Progenitor cell of endocrine pancreas (in vitro differentiated cells): ENCODE measurements at places on chromosomes 3 and 15.

GRCh38 chr3:134486577-134487041 lies 752 bp downstream of the CEP63 start:
- no peak for DNase-seq

DNA sequence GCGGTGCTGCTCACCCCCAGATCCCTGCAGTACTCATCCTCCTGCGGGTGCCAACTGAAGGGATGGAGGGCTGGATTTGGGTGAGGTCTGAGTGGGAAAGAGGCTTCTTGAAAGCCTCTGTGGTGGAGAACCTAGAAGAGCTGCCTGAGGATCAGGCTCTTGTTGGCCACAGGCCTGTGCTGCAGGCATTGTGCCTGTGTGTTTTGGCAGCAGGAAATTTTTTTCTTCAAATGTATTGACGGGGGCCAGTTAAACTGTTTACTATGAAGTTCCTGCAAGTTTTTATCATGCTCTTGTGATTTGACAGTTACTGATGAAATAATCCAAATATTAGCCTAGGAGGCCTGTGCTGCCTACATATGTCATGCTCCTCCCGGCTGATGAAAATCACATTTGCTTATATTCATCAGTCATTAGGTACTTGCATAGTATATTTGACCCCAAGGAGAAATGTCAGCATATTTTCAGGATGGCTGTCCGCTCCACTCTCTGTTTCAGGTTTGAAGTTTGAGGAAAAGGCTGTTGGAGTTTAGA lies 103.1 kb downstream of the THSD4 start:
- DNase-seq: no peak

DNA sequence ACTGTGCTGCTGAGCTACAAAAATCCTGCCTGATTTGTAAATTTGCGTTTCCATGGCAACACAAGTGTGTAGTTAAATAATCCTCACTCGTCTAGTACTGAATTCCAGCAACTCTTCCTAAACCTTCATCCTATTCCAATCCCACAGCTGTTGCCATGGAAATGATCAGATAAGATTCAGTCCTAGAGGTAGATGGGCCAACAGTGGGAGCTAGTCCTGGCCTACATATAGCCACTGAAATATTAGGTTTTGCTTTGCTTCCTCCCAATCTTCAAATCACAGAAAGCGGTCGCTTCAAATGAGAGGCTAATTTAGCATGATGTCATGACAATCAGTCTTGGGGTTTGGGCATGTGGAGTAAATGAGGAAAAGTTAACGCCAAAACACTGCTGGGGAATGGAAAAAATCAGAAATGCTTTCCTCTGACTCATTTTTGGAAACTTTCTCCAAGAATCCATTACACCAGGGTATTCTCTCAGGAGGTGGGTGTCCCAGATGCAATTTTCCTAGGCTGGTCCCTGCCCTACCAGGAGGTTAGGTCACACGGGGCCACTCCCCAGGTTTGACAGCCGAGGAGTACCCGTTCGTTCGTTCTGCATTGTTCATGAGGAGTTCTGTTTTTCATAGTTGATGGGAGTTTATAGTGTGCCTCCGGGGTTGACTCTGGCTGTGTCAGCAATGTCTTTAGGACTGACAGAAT lies 159.2 kb upstream of the SLCO3A1 start:
- DNase-seq: no peak

- no peak for DNase-seq
Observed at GRCh38 chr15:71883447-71883846, 73.1 kb downstream of the NR2E3 start.

DNA sequence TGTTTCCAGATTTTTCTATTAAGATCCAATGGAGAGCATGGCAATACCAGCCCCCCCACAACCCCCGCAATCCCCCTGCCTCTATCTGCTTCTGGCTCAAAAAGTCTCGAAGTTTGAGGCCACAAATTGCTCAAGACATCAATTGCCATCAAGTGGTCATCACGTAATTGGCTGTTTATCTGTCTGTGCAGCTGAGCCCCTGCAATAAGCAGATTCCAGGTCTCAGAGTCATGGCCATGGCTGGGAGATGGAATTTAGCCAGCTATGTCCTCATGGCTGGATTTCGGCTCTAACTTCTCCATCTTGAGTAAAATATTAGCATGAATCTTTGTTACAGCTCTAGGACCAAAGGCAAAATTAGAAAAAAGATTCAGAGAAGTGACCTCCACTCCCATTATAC lies 22.7 kb downstream of the SSUH2 start:
- no peak for DNase-seq

DNA sequence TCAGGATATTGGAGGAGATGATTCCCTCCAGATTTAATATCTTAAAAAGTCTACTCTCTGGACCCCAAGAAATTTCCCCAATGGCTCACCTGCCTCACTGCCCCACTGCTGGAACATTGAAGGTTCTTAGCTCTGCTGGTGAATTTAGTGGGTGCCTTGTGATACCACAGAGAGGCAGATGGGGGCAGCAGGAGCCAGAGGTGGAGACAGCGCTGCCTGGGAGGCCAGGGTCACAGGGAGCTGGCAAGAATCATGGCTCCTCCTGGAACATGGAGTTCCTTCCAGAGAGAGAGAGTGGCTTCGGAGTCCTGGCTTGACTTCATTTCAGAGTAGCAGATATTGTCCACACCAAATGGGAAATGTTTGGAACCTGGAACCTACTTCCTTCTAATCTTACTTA lies 263.5 kb upstream of the CFAP20DC start:
- no peak for DNase-seq

GRCh38 chr15:87959080-87959479 lies 297.5 kb downstream of the NTRK3 start:
- DNase-seq: no peak
